ENCODE measurements at places on chromosomes 13 and 19. TPM values are rescaled to one million over a fixed set of nuclear protein-coding genes. Genes with fewer than 3 reads are reported as not detected.
A peak's percentile ranks its signal among the peaks of the same experiment; 100 is the strongest.

ODAD3 gene
- 0.82 TPM for total RNA-seq

FGF9 gene
- total RNA-seq = 21.1 TPM

NAPSA gene
- total RNA-seq = 0.36 TPM

KIR2DL1 gene
- total RNA-seq = not detected

MATK gene
- 9.6 TPM for total RNA-seq

UHRF1 gene
- total RNA-seq = 22.9 TPM

FSD1 gene
- 23.8 TPM for total RNA-seq

PRR12 gene
- total RNA-seq = 5.2 TPM

- no peak for DNase-seq
These were observed 216.4 kb downstream of the PCDH9 start for GRCh38 chr13:67013709-67014108.

DNA sequence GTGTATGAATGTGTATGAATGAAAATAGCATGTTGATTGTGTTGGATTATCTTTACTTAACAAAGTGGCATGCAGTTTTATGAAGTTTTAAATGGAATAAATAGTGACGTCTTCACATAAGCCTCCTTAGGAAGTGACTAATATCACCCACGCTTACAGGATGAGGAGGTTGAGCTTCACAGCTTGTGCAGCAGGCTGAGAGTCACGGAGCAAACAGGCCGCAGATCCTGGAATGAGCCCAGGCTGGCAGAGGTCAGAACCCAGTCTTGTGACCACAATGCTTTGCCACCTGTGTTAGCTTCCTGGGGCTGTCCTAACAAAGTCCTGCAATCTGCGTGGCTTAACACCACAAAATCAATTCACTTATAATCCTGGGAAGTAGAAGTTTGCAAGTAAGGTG, 20.8 kb downstream of the LAIR2 start:
- no peak for DNase-seq

DNA sequence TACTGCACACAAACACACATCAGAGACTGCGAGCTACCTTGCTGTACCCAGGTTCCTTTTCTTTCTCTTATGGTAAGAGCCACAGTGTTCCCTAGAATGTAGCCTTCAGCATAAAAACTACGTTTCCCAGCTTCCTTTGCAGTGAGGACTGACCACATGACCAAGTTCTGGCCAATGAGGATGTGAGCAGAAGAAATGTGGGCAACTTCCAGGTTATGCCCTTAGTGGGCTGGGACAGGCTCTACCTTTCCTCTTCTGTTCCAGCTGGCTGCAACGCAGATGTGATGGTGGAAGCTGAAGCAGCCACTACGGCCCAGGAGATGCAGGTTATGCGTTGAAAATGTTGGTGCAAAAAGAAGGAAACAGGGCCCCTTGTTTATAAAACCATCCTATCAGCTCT, 27.5 kb downstream of the VRK3 start:
- peak; percentile 50 for DNase-seq

GRCh38 chr19:45428384-45429231, 4.9 kb upstream of the ERCC1 start:
- DNase-seq = no peak

GRCh38 chr13:43629691-43630480, 156.9 kb downstream of the ENOX1 start:
- DNase-seq = no peak

GRCh38 chr13:27595055-27595811, 25.1 kb downstream of the LNX2 start:
- DNase-seq = no peak

DNA sequence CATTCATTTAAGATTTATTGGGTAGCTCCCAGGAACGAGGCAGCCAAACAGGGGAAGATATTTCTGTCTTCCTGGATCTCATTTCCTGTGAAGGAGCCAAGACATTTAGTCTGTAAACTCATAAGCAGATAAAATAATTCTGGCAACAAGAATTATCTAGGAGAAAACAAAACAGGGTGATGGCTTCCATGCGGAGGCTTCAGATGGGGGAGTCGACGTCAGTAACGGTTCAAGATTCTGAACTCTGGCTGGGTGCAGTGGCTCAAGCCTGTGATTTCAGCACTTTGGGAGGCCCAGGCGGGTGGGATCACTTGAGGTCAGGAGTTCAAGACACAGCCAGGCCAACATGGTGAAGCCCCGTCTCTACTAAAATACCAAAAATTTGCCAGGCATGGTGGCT, 1.3 kb downstream of the GNA15 start:
- no peak for DNase-seq

DNA sequence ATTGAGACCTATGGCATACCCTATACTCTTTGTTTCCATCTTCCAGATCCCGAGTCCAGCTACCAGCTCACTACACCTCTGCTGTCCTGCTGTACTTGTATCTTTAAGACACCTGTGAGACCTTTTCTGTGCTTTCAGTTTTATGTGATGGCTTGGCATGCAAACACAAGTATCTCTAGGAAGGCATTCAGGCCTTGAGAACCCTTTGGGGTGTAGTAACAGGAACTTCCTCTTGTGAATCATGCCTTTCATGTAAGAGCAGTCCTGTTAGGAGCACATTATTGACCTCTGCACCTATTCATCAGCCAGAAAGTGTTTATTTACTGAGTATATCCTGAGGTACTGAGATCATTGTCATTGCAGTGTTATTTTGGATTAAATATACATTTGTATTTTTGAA, 87.0 kb upstream of the HTR2A start:
- DNase-seq = no peak

DNA sequence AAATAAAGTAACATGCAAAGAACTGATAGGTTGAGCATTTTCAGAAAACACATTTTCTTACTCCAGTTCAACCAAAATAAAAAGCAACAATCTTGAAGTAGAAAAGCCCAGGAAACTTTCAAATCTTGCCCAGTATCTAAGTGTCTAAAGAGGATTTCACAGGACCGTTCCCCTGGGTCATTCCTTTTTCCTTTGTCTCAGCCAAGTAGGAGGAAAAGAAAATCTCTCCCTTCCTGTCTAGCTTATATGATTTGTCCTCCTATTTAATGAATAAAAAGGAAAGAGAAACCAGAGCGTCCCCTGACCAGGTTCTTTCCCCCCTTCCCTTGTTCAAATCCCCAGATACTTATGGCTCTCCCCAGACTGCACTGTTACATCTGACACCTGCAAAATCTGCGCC, 248.0 kb downstream of the KCTD12 start:
- DNase-seq = no peak

GRCh38 chr13:51844862-51845573, at the start of gene TMEM272:
TSS of gene TMEM272 (minus strand) at chr13:51845177. CDS start at chr13:51838530, 6,647 bp downstream.
- peak; percentile 38 for DNase-seq

GRCh38 chr13:51729866-51730553, 74.0 kb downstream of the DHRS12 start:
- no peak for DNase-seq

- no peak for DNase-seq
These were observed 3.5 kb downstream of the STARD13 start for GRCh38 chr13:33281951-33282595.

GRCh38 chr19:48533770-48534169, 18.2 kb upstream of the SULT2B1 start:
- DNase-seq = no peak

DNA sequence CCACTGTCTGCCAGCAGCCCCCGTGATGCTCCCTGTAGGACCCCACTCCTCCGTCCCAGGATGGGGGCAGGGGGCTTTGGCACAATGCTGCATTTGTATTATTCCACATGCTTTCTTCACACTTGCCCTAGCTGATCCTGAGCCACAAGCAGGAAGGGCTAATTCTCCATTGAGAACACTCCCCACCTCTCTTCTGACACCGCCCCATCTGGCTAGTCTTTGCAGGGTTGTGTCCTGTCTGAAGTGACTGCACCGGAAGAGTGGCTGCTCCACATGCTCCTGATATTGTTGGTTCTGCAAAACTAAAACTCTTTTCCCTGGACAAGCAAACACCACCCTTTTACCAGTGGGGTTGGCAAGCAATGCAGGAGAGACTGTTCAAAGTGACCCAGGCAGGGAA, 18.0 kb downstream of the ZNF574 start:
- DNase-seq = no peak

- no peak for DNase-seq
These were observed 62.1 kb upstream of the GSX1 start for GRCh38 chr13:27730191-27730590.

GRCh38 chr19:12837225-12837624, 1.1 kb upstream of the MAST1 start:
- DNase-seq = no peak

DNA sequence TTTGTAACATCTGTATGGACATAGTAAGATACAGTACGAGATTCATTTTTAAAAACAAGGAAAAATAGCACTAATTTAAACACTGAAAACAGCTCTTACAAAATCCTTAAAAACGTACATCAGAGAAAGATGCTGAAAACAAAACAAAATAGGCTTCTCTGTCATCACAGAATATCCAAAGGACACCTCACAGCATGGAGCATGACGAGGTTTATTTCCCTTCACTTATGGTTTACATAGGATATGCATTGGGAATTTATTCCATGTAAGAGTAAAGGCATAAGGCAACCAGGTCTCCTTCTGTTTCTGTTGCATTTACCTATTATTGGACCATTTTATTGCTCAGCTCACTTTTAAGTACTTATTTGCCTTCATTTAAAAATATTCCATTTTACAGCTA, 3.0 kb downstream of the KCTD12 start:
- DNase-seq = peak; percentile 12
